Brain microvascular endothelial cell (primary cell): ENCODE measurements at places on chromosomes 4 and X.

DNA sequence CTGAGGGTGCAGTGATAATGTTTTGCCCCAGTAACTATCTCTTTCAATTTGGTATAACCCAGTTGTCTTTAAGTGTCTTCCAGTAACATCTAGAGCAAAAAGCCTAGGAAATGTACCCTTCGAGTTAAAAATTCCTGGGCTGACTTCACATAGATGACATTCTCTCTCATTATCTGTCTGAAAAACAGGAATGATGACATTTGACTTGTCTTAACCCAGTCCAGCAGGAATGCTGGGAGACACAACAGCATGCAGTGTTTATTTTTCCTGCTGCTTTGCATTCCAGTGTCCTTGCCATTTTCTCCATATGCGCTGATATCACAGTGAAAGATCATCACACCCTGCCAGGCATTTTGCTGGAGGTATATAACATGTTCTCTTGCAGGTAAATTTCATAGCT is 130.0 kb downstream of the SOWAHB start:
- peak; percentile 39 for DNase-seq

DNA sequence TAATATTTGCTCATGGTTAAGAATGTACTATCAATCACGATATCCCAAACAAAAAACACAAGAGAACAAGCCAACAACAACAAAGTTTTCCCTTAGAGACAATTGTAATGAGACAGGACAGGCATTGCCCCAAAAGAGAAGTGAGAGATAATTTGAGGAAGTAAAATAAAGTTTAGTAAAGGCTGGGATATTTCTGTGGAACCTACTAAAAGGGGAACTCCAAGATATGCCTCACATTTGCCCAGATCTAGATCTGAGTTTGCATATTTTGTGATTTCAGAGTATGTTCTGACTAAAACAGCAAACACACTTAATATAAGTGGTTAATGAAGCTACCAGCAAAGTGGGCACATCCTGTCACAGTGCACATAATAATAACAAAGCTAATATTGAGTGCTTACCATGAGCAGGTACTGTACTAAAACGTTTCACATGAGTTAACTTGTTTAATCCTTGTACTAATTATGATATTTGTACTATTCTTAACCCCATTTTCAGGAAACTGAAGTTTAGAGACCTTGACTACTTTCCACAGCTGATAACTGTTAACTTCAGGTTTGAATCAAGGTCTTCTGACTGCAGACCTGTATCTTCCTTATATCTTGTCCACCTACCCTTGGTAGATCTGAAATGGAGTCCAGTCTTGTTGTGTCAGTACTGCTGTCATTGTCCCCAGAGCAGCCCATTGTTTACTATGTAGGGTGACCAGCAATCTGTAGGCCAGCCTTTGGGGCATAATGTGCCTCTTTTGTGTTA is 26.0 kb upstream of the BMP2K start:
- DNase-seq, result no peak

GRCh38 chr4:151994429-151994828 is 233.6 kb upstream of the GATB start:
- no peak for DNase-seq

GRCh38 chrX:38902972-38903492 is 101.8 kb downstream of the MID1IP1 start:
- no peak for DNase-seq

DNA sequence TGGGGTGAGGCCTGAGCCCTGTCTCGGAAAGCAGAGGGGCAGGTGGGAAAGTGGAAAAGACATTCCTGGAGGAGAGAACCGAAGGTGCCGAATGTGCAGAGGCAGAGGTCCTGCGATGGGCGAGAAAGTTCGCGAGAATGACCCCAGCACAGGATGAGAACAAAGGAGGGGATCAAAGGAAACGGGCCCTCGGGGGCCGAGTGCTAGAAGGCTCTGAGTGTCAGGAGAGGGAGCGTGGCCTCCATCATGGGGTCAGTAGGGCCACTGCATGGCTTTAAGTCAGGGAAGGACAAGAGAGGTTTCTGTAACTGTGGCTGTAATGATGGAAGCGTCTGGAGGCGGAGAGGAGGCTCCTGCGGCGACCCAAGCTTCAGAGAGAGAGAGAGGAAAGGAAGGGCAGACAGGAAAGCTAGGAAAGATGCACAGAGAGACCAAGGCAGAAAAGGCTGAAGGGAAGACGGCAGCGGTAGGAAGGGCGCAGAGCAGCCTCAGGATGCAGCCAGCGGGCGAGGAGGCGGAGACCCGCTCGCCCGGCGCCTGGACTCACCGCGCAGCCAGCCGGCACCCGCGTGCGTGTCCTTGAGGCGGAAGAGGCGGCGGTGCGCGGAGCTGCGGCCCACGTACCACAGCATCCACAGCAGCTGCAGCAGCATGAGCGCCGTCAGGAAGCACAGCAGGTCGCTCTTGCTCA is 669 bp downstream of the OTOP1 start:
- DNase-seq, result no peak

- peak; percentile 57 for DNase-seq
Measured at GRCh38 chr4:7761720-7762119, 177.9 kb downstream of the AFAP1 start.

DNA sequence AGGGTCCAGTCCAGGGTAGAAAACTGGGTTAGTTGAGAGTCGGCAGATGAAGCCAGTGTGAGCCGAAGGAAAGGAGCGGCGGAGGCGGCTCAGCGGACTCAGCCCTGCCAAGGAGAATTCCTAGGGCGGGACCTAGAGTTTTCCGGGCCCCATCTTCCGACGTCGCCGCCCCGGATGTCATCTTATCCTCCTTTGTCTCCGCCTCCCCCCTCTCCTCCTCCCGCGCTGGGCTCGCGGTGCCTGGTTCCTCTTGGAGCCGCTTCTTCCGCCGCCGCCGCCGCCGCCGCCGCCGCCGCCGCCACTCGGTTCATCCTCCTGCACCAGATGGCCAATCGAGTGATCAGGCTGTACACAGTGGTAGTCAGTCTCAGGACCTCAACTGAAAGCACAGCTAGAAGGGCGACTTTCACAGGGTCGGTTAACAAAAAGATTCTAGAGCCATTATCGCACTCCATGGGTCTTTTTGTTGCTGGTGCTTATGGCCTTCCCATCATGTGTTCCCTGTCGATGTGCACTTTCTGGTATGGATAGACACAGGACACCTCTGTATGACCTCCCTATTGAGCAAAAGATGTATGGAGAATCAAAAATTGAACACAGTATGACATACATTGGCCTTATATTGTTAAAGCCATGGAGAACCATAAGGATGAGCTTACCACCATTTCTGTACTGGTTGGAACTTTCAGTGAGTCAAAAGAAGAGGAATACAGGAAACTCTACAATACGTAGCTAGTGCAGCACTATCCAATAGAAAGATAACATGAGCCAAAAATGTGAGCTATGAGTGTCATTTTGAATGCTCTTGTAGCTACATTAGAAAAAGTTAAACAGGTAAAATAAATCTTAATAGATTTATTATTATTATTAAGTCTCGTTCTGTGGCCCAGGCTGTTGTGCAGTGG is 32.4 kb upstream of the THOC2 start:
- peak; percentile 86 for DNase-seq

DNA sequence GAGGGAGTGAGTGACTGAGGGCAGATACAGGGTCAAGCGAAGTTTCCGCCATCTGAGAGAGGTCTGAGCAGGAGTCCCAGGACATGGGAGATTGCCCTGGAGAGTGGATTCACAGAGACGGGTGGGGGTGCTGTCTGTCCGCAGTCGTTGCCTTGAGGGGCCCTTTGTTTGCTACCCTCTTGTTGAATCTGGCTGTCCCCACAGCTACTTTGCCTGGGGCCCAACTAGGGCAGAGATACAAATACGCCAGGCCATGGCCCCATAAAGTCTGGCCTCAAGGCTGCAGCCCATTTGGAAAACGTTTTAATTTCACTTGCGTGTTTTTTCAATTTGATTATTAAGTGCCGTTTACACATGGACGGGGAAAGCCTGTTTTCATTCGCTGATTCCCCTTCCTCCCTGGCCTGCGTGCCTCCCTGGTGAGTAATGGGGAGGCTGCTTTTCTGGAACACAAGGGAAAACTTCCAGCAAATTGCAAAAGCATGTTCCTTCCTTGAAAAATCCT is 134.4 kb downstream of the SMIM20 start:
- peak; percentile 65 for DNase-seq

DNA sequence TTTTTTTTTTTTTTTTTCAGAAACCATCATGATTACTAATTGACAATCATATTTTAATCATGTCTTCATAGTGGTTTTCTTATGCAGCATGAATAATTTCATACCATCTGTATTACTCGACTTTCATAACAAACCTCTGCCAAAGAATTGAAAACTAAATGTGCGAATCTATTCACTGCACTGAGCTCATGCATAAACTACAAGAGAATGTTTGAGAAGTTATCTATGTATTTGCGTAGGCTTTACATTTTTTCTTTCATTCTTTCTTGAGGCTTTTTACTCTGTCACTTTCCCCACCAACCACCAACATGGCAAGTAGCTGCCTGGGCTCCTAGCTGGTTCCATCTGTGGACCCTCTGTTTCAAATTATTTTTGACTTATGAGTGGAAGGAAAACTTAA is 1761.0 kb downstream of the STIM2 start:
- DNase-seq, result no peak

DNA sequence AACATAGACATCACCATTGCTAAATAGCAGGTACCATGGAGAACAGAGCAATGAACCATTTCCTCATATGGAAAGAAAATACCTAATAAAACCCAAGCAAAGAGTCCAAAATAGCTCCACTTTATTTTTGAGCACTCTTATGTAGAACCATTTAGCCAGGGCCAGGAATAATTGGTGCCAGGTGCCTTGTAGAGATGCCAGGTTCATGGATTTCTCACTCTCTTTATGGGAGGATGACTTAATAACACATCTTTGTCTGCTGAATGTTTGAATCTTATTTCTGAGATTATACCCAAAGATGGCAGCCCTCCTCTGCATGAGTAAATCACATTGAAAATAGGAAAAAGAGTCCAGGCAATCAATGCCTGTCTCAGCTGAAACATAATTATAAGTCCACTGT is 212.3 kb upstream of the SFRP2 start:
- no peak for DNase-seq

DNA sequence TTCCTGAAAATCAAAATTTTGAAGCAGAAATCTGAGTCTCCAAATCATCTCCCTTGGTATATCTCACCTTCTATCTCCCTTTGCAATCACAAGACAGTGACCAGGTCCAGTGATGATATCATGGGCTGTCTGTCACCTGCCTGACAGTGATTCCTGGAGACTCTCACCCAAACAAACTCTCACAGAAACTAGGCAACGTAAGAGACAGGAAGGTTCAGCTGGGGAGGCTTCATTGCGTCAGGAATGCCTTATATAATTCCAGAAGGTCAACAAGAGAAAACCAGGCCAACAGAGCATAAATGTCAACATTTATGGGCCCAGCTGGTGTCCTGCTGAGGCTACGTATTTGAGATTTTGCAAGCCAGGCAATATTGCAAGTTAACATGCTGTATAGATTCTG is 412.7 kb downstream of the KCNIP4 start:
- no peak for DNase-seq

DNA sequence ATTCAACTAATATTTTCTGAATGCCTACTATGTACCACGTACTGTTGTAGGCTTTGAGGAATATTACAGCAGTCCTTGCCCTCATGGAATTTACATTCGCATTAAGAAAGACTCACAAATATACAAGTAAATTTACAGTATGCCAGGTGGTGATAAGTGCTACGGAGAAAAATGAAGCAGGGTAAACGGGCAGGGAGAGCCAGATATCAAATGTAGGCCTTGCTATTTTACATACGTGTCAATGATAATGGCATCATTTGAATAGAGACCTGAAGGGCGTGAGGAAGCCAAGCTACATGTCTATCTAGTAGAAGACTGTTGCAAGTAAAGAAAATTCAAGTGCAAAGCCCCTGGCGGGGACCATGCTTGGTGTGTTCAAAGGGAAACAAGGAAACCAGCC is 65.2 kb downstream of the AMMECR1 start:
- DNase-seq, result no peak

DNA sequence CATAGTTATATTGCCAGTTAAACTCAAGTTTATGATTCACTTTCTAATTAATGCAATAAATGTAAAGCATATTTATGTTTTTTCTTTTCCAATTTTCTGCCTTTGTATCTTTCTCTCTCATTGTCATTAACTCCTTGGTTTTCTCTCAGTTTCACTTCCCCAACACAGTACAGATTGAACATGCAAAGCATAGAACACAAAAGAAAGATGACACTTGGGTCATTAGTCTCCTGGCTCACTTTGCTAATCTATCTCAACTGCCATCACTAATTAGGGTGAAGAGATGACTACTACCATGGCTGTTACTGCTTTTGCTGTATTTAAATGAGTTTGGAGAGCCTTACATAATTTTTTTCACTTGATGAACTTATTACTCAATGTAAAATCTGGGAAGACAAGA is 12.3 kb upstream of the NAA11 start:
- DNase-seq, result no peak

DNA sequence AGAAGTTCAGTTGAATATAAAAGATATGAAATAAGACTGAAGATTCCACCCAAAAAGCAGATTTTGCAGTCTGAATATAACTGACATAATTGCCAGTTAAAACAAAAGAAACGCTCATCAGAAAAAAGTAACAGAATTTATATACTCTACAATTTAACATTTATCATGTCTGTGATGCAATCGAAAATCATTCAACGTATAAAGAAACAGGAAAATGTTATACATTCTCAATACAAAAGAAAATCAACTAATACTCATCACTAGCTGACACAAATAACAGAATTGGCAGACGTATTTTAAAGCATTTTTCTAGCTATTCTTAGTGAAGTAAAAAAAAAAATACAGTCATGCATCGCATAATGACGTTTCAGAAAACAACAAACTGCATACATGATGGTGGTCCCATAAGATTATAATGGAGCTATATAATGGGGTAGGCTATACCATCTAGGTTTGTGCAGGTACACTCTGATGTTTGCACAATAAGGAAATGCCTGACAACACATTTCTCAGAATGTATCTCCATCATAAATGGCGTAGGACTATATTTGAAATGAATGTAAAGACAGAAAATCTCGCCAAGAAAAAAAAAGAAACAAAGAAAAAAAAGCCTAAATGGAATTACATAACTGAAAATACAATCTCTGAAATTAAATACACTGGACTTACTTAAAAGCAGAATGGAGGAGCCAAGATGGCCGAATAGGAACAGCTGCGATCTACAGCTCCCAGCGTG is 34.3 kb downstream of the OR13H1 start:
- DNase-seq, result no peak

DNA sequence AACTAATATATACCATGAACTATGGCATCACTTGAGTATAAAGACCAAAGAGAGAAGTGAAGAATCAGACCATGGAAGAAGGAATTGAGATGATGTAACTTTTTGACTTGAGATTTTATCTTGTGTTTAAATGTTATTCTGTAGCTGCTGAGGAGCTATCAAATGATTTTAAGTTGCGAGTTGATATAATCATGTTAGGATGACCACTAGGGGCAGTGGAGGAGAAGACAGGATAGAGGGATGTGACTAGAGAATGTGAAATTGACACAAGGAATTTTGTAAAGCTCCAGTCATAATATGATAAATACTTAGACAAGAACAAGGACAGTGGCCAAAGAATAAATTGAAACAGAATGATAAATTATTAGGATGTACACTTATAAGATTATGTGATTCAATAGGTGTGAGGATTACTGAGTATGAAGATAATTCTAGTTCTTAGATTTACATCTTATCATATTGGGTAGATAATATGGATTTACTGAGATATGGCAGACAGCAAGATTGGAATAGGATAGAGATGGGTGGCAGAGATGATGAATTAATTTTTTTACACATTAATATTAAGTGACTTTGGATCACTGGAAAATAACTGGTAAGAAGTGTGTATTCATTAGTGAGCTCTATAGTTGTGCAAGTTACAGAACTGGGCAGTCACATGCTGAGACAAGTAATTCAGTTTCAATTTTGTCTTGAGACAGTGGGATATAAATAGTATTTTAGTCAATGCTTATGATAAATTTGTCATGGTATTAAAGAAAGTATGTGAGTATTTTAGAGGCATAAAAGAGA is 816.0 kb upstream of the PCDH10 start:
- no peak for DNase-seq
